ENCODE measurements at places on chromosomes 6 and 20. TPM values are rescaled to one million over a fixed set of nuclear protein-coding genes. Genes with fewer than 3 reads are reported as not detected.

PI3 gene
- polyA plus RNA-seq, result not detected

KCNK15 gene
- 0.07 TPM for polyA plus RNA-seq

MUCL3 gene
- polyA plus RNA-seq, result 0.10 TPM

C4A gene
- 17.0 TPM for polyA plus RNA-seq

SOX18 gene
- 4.5 TPM for polyA plus RNA-seq

SAMHD1 gene
- 26.3 TPM for polyA plus RNA-seq

C6orf58 gene
- 1.2 TPM for polyA plus RNA-seq

CRISP1 gene
- polyA plus RNA-seq, result not detected

LTB gene
- 0.91 TPM for polyA plus RNA-seq

BPIFB4 gene
- polyA plus RNA-seq, result not detected

CD2AP gene
- polyA plus RNA-seq, result 89.5 TPM

CGA gene
- 0.38 TPM for polyA plus RNA-seq

HCRTR2 gene
- polyA plus RNA-seq, result 0.35 TPM

ANKRD6 gene
- polyA plus RNA-seq, result 36.5 TPM

TSBP1 gene
- polyA plus RNA-seq, result 0.27 TPM

CSNK2B gene
- 237 TPM for polyA plus RNA-seq

ZNF217 gene
- polyA plus RNA-seq, result 39.0 TPM

TAGAP gene
- polyA plus RNA-seq, result 0.78 TPM

ZBTB12 gene
- 23.1 TPM for polyA plus RNA-seq

HLA-C gene
- 61.5 TPM for polyA plus RNA-seq

PRR18 gene
- 0.12 TPM for polyA plus RNA-seq

MPIG6B gene
- 1.7 TPM for polyA plus RNA-seq

TRMT6 gene
- 20.3 TPM for polyA plus RNA-seq
